ENCODE measurements at places on chromosomes 11 and 22.

DNA sequence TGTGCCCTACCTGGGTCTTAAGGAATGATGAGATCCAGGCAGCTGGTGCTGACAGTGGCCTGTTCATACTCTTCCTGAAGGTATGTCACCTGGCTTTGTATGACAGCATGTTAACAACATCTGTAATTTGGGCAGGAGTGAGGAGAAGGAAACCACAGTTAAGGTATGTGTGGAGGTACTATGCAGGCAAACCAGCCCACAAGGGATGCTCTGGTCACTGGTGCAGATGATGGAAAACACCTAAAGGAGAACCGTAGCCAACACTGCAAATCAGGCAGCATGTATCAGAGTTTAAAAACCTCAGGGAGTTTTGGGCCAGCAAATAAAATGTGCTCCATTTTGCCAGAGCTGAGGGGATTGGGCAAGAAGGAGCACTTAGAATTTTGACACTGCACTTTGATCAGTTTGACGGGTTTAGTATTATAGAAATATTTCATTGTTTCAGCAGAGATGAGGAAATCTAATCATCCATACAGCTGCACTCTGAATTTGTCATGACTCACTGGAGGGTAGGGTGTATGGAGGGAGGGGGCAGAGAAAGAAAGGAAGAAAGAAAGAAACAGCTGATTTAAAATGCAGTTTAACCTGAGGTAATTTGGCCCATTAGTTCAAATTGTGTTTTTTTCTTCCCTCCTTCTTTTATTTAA lies 260.9 kb downstream of the KIRREL3 start:
- DNase-seq = no peak

DNA sequence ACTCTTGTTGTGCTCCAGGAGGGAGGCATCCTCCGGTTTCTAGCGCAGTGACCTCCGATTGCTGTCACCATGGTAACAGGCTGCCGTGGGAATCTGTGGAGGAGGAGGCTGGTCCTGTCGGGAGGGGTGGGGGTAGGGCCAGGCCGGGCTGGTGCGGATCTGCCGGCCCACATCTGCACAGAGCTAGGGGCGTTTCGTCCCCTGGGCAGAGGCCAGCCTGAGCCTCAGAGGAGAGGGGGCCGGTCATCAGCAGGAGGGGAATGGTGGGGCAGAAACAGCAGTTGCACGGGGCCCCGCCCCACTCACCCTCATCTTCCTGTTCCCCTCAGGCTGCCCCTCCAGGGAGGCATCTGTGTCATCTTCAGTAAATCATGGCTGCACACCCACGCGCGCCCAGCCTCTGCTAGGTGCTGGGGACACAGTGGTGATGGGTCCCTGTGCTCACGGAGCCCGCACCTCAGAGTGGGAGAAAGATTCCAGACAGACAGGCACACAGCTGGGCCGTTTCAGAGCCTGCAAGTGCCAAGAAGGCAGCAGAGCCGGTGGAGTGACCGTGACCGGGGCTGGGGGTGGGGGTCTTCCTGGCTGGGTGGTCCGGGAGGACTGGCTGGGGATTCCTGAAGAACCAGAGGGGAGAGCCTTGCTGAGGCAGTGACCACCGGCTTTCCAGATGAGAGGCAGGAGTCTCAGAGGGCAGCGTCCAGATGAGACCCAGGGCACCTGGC lies 120.5 kb downstream of the CACNA1I start:
- peak; percentile 34 for DNase-seq

DNA sequence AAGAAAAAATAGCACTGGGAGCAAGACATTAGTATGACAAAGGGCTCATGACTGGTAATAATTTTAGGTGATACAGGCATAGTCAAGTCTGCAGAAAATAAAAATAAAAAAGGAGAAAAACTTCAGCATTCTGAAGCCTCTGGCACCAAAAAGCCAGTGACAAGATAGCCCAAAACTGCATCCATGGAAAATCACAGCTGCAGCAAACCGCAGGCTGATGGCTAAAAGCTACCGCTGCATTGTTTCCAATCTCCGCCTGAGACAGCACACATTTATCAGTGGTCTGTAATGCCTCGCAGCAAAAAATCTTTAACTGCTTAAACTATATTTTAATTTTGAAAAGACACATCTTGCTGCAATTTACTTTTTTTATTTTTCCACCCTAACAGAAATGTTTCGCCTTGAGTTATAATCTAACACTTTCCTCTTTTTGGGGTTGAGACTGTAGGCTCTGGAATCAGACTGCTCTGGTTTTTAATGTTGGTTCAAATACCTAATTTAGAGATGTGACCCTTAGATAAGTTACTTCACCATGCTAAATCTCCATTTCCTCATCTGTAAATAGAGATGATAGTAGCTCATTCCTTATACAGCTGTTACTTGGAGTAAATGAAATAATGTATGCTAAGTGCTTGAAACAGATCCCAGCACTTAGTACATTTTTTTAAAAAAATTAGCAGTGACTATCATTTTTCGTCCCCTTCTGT lies 42.0 kb upstream of the FIBIN start:
- DNase-seq = no peak

GRCh38 chr11:34235189-34235588 lies 122.6 kb downstream of the ABTB2 start:
- no peak for DNase-seq

DNA sequence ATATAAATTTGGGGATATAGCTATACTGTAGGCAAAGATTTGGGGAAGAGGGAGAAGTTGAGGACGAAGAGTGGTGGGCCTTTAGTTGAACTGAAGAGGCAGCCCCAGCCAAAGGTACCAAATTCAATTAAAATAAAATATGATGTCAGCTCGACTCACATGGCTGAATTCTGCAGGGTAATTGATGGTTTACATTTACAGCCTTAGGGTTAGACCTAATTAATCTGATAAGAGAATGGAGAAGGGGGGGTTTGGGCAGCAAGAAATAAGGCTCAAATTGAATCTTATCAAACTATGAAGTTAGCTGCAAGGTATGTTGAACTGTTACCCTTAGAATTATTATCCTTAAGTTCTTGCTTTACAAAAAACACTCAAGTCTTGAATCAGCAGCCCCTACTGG lies 3.6 kb upstream of the HSD17B12 start:
- no peak for DNase-seq
